ENCODE measurements at places on chromosomes 11 and 22.

DNA sequence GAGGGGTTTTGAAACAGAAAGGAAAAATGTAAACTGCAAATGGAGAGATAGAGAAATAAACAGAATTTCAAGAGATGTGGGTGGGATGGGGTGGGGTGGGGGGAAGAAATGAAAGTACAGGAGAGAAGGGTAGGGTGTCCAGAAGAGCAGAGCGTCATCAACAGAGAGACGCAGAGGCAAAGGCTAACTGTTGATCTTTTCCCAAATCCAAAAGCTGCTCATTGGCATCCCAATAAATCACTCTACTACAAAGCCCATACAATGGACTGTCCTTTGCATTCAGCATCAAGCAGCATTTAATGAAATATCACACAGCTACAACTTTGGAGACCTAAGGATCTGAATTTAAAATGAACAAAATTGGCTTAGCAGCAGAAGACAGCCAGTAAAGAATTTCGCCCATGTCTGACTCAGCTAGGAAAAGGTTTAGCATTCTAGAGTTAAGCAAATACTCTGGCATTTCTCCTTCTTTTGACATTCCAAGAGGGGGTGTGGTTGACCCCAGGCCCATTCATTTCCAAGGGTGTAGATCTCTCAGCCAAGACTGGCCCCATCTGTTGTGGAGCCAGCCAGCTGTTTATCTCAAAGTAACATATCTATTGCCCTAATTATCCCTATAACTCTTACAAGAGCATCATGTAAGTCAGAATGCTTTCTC, 1.5 kb downstream of the RAB30 start:
- no peak for DNase-seq

DNA sequence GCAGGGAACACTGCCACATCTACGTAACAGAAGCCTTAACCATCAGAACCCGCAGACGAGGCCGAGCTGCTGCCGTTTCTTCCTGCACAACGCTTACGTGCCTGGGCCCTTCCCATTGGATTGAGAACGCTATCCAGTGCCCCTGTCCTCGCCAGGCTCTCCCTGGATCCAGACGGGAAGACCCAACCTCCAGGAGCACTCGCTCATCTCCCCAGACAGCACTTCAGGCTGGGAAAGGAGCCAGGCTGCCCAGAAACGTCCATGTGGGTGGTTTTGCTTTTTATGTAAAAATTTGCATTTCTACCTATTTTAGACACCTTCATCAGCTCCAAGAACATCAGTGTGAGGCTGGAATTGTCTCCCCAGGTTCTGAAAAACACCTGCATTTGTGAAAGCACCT, 7.3 kb upstream of the CRYBB3 start:
- no peak for DNase-seq

DNA sequence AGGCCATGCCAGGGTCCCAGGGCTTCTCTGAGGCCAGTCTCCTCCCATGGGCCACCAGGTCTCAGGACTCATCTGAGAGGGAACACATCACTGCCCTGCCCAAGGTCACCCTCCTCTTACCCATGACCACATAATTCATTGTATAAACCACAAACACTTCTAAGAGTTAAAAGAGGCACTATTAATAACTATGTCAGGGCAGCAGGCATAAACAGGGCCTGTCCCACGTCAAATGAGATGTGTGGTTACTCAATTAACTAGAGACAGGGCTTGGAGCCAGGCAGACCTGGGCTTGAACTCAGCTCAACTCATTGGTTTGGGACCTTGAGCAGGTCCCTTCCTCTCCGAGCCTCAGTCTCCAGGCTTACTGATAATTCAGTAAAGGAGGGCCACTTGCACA, 33.1 kb downstream of the ARAP1 start:
- DNase-seq = no peak

DNA sequence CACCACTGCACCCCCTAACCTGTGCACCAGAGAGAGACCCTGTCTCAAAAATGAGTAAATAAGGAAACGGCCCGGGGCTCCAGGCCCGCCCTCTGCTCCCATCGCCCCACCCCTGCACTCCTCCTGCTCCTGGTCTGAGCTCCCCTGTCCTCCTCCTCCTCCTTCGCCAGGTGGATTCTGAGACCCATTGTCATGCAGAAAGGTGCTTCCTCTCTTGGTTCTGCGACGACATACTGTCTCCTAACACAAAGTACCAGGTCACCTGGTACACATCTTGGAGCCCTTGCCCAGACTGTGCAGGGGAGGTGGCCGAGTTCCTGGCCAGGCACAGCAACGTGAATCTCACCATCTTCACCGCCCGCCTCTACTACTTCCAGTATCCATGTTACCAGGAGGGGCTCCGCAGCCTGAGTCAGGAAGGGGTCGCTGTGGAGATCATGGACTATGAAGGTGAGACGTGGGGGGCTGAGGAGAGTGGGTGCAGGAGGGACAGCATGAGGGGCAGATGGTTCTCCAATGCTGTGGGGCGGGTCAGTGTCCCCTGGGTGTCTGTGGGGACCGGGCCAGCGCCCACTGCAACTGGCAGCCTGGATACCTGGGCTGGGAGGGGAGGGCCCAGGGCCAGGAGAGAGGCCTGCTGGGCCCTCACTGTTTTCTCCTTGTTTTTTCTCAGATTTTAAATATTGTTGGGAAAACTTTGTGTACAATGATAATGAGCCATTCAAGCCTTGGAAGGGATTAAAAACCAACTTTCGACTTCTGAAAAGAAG, 3.1 kb upstream of the APOBEC3D start:
- no peak for DNase-seq

- DNase-seq = no peak
Measured at GRCh38 chr11:15224466-15224865, 109.7 kb downstream of the INSC start.

DNA sequence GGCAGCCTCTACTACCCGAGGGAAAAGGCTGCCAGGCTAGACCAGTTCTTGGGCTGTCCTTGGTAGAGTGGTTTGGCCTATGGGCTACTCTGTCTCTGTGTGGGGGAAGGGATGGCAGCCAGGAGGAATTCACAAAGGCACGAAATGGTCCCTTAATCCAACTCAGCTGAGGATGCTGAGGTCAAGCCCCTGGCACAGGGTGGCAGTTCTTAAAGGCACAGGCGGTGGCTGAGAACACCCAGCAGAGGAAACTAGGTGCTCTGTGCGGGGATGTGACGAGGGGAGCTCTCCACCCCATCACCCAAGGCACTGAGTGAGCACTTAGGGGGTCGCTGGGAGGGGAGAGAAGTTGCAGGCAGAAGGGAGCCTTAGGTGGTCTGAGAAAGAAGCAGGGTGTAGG, at the start of gene MFRP:
TSS of gene MFRP (minus strand) at position 101 of the 400 bp plus-strand sequence. CDS start 192 bp downstream, outside the sequence.
- no peak for DNase-seq

DNA sequence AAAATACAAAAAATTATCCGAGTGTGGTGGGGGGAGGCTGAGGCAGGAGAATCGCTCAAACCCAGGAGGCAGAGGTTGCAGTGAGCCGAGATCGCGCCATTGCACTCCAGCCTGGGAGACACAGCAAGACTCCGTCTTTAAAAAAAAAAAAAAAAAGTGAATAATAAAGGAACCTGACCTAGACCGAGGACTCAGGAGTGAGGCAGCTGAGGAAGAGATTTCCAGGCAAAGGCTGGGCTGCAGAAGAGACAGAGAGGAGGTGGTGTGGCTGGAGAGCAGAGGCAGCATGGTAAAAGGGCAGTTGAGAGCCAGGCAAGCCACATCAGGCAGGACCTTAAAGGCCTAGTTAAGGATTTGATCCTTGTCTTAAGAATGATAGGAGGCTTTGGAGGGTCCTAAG, 28.4 kb upstream of the SMCO4 start:
- DNase-seq = no peak

DNA sequence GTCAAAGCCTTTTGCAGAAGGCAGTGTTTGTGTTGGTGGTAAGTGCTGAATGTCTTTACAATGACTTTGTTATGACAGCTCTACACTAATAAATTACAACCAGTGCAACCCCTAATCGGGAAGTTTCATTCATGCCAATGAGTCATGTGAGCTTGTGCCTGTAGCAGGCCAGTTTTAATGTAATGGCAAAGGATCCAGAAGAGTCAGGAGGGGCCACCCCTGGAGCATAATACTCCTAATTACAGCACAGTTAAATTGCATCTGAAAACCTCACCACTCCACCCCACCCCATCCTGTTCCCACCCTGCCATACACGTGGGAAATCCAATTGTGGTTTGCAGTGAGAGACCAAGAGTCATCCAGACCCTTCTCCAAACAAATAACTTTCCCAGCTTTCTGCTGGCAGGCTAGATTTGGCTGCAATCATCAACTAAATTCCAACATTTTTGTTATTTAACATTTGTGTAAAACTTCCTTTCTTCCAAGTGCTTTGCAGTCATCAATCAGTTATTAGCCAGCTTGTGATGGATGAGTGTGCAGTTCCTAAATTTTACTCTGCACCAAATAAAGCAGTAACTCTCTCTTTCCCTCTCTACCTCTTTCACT, 277.3 kb upstream of the FAT3 start:
- no peak for DNase-seq

DNA sequence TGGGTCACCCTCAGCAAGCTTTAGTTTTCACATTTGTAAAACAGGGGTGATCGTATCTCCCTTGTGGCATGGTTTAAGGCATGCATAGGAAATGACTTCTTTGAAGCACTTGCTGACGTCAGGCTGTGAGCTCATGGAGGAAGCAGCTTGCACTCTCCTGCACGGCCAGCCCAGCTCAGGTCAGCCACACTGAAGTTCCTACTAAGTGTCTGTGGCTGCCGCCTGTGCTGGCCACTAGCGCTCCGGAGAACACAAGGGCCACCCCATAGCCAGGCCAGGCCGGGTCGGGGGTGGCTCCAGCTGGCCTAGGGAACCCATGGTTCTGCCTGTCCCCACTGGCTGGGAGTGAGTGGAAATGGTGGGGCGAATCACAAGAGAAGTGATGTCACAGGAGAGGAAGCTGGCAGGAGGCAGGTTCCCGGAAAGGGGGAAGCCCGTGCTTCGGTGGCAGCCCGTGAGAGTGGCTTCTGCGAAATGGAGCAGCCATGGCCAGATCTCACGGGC, 28.2 kb downstream of the KCTD17 start:
- DNase-seq = peak; percentile 86

DNA sequence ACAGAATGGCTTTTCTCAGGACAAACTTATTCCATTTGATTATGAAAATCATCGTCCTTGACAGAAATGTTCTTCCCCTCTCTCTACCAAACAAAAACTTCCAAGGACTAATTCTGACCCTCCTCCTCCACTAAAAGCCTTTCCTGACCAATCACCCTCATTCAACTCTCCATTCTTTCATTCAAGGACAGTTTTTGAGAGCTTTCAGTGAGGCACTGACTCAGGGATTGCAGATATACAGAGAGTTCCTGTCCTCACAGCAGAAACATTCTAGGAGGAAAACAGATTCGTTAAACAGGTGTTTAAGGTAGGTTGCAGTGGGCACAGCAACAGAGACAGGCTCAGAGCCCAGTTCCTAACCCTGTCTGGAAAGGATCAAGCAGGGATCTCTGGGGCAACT, 41.5 kb downstream of the OR4D9 start:
- DNase-seq = no peak

- peak; percentile 24 for DNase-seq
Measured at GRCh38 chr11:122656073-122656630, 630 bp downstream of the UBASH3B start.

DNA sequence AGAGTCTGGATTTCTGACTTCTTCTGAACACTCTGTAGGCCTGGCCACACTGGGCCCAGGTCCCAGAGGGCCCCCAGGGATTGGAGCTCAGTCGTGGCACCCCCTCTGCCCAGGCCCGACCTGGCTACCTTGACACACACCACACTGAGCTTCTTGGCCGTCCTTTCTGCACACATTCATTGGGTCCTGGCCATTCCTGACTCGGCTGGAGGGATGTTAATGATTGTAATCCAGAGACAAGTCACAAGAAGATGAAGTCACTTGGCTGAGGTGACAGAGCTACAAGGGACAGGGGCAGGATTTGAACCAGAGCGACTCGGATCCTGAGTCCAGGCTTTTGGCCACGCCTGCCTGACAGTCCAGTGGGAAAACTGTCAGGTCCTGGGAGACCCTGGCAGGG, 23.9 kb upstream of the PDGFB start:
- DNase-seq = no peak

DNA sequence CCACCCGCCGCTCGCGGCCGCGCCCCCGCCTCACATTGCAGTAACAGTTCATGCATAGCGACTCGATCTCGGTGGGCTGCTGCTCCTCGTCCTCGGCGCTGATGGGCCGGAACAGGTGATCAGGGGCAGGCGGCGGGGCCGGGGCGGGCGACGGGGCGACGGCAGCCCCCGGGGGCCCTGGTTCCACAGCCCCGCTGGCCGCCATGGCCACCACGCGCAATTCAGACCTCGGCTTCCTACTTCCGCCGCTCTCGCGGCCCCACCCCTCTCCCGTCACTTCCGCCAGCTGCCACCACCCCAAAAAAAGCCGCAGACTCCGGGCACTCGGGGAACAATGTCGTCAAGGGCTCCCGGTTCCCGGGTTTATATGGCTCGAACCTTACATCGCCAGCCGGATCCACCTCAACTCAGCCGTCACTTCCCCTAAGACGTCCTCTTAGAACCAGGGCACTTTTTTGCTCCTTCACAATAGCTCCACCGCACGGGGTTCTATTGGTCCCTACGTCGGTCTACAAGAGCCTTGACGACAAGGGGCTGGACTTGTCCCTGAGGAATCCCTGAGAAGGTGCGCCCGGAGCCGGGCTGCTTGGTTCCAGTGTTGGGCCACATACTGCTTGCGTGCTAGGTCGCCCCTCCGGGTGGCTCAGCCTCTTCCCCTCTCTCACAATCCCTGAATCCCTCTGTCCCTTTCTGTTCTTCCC, at the start of gene ZPR1:
TSS of gene ZPR1 (minus strand) at position 238 of the 701 bp plus-strand sequence. CDS start at position 205, 33 bp downstream.
- peak; percentile 85 for DNase-seq

- no peak for DNase-seq
Measured at GRCh38 chr22:25815561-25815960, 73.6 kb downstream of the MYO18B start.

DNA sequence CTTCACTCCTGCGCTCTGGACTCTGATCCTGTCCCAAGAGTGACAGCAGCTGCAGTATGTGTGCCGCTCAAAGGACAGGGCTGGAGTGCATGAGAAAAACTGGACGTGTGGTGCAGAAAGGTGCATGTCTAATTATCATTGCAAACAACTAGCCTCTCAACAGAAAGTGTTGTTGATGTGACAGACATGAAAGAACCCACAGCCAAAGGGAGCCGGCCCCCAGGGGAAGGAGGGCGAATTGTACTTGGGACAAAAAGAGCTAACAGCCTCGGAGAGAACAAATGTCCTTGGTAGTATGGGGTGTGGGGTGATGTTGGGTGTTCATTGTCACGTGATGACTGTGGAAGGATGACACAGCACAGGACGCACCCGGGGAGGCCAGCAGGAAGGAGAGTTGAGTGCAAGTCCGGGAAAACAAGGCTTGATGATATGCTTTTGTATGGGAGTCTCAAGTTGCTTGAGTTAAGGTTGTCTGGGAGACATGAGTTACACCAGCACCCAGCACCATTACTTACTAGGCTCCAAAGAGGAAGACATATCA, 325.5 kb downstream of the NTM start:
- DNase-seq = no peak

GRCh38 chr11:15551901-15552851, 437.5 kb downstream of the INSC start:
- DNase-seq = no peak

- DNase-seq = no peak
Measured at GRCh38 chr11:109037856-109038780, 373.2 kb downstream of the DDX10 start.

DNA sequence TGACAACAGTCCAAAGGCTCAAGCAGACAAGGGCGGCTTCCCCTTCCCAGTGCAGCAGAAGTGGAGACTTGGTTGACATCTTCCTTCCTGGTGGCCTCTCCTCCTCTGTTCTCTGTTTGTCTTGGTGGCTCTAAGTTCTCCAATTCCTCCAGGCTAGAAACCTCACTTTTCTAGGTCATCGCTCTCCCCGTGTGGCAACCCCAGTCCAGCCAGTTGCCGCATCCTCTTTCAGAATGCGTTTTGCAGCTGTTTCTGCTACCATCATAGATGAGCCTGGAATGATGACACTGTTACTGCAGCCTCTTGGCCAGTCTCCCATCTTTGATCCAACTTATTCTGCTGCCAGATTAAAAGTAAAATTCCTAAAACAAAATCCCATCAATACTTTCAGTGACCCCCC, 201.5 kb downstream of the TRIM29 start:
- DNase-seq = no peak

Measured in CD4-positive, alpha-beta T cell treated with Interleukin-15 for 1 hour (primary cell).